AG08396 (cell line): ENCODE measurements at places on chromosomes 5 and 9.
A peak's percentile ranks its signal among the peaks of the same experiment; 100 is the strongest.

DNA sequence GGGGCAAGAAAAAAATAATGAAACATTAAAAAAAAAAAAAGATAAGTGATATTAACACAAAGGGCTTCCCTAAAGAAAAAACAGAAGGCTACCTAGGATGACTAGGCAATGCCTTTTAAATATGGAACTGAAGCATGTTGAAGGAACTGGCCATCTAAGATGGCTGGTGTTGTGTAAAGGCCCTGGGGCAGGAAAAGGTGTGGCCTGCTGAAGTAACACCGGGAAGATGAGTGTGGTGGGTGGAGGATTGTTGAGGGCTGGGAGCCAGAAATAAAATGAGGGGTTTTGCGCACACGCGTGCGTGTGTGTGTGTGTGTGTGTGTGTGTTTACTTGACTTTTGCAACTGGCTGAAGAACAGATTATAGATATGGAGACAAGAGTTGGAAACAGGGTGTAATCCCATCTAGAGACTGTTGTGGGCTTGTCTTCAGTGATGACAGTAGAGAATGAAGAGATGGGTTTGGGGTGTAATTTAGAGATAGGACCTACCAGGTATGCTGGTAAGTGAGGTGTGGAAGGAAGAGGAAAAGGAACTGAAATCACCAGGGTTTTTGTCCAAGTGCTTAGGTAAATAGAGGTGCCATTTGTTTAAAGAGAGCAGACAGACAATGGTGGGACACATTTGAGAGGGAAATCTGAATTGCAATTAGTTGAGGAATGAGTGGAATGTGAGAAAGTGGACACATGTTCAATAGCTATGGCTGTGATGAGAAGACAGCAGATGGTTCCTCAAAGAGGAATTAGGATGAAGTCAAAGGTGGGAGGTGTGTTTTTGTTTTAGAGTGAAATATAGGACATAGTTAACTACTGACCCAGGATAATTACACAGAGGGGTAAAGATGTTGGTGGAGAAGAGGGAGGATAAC is 33.9 kb downstream of the RAD23B start:
- no peak for DNase-seq

DNA sequence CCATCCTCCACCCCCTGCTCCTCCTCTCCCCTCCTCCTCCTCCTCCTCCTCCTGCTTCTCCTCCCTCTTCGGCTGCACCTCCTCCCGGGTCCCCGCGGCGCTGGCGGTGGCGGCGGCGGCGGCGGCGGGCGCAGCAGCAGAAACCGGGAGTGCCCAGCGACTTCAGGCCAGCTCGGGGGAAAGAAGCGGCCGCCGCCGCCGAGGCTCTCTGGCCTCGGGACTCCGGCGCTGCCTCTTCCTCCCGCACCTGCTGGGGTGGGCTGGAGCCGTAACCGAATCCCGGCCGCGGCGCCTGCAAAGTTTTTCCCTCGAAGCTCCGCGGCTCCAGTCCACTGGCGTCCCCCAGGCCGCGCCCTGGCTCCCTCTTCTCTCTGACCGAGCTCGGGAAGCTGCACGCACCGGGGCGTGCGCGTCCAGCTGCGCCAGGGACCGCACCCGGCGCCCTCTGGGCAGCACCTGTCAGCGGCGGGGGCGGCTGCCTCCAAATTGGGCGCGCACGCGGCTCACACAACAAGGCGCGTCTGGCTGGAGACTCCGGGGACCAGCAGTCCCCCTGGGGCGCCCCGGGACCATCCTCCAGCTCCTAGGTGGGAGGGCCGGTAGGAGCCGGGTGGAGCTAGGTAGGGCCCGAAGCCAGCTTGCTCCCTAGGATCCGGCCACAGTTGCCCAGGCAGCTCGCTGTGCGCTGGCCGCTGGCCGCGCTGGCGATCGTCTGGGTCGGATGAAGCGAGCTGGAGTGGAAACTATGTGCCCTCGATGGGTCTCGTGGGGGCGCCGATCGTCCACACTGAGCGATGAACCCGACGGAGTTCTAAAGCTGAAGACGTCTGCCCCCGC is at the start of gene MCTP1:
Gene MCTP1 (minus strand): TSS at position 523 of the 837 bp plus-strand sequence.
- peak; percentile 33 for DNase-seq

DNA sequence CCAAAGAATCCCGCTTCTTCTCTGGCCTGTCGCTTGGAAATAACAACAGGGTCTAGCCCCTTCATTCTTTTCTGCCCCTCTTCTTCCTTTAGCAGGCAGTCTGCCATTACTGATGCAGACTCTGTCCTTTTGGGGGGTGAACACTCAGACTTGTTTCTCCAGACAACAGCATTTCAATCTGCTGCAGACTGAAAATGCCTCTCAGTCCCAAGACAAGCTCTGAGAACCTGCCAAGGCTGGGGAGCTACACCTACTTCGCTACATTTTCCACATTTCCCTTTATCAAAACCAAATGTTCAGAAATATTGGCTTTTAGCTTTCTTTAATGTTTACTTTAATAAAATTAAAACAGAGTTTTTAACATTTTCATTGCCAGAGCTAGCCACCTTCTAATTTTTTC is 152.4 kb downstream of the MPDZ start:
- DNase-seq = no peak

DNA sequence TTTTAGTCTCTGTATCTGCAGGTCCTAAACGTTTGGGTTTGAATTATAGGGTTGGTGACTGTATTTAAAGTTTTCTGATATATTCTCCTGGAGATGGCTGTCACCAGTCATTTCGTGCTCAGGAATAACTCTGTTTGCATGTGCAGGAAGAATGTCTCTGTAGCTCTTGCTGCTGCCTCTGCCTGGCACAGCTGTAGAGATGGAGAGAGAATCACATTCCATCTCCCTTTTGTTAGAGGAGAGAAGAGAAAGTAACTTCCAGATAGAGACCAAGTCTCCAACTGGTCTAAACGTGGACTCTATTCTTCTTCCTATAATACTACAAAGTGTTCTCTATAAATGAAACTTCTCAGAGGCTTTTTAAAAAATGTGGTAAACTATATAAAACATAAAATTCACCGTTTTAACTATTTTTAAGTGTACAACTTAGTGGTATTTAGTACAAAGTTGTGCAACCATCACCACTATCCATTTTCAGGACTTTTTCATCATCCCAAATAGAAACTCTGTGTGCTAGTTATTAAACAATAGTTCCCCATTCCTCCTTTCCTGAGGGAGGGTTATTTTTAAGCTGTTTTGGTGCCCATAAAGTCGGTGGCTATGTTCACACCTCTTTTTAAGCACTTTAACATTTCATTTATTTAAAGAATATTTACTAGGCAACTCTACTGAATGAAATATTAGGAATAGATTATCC is 20.7 kb upstream of the STARD4 start:
- DNase-seq = no peak

- DNase-seq = no peak
Observed at GRCh38 chr9:72680593-72681282, 159.3 kb downstream of the TMC1 start.

- DNase-seq = no peak
Observed at GRCh38 chr9:27400334-27400880, 103.5 kb upstream of the EQTN start.

DNA sequence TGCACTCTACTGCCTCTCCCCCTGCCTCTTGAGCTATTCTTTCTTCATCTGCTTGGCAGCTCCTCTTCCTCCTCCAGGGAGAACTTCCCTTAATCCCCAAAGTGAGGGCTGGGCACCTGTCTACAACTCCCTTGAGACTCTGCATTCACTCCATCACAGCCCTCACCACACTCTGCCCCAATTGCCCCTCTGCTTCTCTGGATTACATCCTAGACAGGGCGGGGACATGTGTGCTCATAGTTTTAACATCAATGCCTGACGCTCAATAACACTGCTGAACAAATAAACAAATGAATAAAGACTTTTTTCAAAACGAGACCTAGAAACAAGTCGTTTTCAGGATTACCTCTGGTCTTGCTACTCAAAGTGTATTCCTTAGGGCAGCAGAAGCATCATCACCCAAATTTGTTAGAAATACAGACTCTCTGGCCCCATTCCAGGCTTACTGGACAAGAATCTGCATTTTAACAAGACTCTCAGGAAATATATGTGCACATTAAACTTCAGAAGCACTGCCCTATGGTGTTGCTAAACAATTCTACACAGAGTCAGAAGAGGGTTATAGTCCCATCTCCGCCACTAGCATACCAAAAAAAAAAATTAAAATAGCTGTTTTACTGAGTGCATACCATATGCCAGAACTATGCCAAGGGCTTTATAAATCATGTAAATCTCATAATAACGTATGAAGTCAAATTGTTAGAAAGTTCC is 115.6 kb downstream of the CDK5RAP2 start:
- DNase-seq = no peak

- no peak for DNase-seq
Observed at GRCh38 chr9:78507037-78507436, 210.1 kb downstream of the PSAT1 start.

DNA sequence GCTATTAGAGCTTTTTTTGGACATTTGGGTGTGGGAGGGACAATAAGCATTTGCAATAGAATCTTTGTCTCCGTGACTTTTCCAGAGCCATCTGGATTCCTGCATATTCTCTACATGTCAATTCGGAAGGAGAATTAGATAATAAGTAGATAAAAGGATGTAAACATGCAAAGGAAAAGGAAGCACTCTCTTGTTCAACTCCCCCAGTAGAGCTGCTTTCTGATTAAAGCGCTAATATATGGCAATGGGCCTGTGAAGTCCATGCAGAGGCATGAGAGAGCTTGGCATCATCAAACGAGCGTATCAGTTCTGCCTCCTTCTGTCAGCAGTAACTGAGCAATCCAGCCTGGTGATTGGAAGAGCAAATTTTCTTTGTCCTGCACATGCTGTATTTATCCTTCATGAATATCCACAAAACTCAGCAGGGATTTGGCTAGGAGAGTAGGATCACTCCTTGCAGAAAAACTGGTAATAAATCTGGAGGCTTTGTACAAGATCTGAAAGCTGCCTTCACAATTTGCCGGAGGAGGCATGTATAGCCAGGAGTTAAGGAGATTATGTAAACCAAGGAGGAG is 1752.9 kb downstream of the MAT2B start:
- no peak for DNase-seq

DNA sequence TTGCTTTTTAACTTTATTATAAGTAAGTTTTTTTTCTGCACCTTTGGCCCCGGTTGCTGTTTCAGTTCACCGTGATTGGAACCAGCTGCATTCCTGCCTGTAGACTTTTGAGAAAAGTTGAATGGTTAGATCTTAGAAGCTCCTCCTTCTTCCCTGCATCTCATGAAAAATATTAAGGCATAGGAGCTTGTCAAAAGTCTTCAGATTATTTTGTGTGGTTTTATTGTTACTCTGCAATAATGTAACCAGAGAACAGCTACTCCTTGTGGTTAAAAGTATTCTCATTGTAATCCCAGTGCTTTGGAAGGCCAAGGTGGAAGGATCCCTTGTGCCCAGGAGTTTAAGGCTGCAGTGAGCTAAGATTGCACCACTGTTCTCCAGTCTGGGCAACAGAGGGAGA is 3.3 kb upstream of the SLC2A8 start:
- DNase-seq = no peak

DNA sequence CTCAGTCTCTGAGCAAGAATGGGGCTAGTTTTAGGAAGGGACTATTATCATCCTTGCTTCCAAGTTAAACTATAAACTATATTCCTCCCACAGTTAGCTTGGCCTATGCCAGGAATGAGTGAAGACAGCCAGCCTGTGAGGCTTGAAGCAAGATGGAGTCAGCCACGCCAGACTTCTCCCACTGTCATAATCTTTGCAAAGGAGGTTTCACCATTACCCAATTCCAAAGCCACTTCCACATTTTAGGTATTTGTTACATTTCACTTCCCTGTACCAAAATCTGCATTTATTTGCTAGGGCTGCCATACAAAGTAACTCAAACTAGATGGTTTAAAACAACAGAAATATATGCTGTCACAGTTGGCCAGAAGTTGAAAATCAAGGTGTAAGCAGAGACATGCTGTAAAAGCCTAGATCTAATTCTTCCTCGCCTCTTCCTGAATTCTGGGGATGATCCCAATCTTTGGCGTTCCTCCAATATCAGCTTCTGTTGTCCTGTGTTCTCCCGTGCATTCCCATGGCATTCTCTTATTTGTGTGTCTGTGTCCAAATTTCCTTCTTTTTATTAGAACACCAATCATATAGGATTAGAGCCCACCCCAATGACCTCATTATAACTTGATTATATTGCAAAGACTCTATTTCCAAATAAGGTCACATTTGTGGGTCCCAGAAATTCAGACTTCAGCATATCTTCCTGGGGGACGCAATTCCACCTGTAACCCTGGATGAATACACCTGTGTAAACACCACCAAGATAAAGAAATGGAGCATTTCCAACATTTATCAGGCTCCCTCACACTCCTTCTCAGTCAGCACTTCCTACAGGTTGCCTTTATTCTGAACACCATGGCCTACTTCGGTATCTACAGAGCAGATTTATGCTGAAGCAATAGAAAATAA is 126.8 kb downstream of the GCNT1 start:
- DNase-seq = no peak

GRCh38 chr5:41368158-41368557 is 142.2 kb downstream of the PLCXD3 start:
- no peak for DNase-seq

GRCh38 chr9:107435415-107435814 is 54.2 kb downstream of the KLF4 start:
- no peak for DNase-seq

DNA sequence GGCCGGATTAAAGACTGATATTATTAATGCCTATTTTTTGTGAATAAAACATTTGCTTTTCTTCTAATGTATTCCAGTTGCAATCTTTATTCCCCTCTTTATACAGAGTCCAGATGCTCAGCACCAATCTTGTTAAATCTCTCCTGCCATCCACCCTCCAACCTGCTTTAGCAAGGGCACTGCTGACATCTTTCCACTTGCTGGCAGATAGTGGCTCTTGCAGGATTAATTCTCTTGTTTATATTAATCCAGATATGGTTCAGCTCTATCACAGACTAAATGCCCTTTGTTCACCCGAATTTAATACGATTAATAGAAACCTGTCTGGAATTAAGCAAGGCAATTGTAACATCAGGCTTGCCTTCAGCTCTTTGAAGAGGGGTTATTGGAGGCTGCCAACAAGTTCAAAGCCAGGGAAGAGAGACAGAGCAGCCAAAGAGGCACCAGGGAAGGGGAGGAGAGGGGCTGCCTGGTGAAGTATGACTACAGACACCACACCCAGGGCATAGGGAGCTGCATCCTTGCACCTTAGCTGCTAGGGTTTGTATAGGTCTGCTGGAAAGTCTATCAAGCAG is 236.2 kb downstream of the SAXO1 start:
- no peak for DNase-seq

DNA sequence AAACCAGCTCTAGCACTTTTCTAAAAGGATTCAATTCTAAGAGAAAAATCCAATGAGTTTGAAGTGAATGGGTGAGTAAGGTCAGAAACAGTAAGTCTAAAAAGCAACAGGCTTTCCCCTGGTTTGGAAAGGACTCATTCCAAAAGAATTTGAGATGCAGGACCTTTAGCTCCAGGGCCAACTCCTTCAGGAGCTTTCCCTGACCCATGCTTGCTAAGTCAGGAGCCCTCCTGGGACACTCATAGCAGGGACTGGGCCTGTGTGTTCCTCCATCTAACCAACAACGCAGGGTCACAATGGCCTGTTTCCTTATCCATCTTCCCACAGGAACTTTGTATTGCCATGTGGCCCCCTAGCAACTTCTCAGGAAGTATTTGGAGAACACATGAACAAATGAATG is 198.8 kb downstream of the FRMD3 start:
- no peak for DNase-seq

GRCh38 chr5:57900381-57900944 is 417.9 kb upstream of the ACTBL2 start:
- no peak for DNase-seq
